ENCODE measurements at places on chromosomes 1 and 21.

GRCh38 chr1:183569141-183569540, 21.1 kb downstream of the NCF2 start:
- DNase-seq: no peak

GRCh38 chr21:35810431-35810970, 249.8 kb downstream of the SETD4 start:
- no peak for DNase-seq

DNA sequence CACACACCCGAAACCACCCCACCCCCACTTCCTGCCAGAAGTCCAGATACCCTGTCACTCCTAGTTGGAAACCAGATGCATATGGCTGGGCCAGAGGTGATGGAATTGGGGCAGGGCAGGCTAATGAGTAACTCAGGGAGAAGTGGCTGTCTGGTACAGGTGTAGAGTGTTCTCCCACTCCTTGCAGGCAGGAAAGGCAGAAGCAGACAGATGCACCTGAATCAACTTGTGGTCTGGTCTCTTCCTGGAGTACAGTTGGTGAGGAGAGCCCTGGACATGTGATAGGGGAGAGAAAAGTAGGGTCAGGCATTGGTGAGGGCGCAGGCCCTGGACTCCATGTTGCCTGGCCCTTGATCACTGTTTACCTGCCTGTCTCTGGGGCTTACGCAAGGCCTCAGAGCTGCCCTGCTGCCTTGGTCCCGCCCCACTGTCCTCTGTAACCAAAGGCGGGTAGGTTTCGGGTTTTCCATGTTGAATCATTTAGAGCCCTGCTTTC, 2.5 kb downstream of the CGN start:
- DNase-seq: no peak

GRCh38 chr1:110265186-110265585, 55.1 kb downstream of the KCNC4 start:
- no peak for DNase-seq

DNA sequence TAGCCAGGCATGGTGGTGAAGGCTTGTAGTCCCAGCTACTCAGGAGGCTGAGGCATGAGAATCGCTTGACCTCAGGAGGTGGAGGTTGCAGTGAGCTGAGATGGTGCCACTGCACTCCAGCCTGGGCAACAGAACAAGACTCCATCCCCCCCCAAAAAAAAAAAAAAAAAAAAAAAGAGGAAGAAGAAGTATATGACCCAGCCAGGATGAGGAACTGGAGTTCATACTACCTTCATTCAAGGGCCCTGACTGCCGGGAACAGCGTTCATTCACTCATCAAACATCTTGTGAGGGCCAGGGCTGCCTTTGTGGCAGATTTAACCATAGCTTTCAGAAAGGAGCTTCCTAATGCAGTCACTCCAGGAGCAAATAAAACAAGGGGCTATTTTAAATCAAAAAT, 127.6 kb downstream of the MRPS6 start:
- no peak for DNase-seq

GRCh38 chr1:43344267-43344850, 6.7 kb downstream of the MPL start:
- DNase-seq: no peak

GRCh38 chr1:113686891-113687618, 72.2 kb downstream of the PHTF1 start:
- DNase-seq: no peak

- no peak for DNase-seq
These were observed 41.5 kb downstream of the CCDC30 start for GRCh38 chr1:42504535-42505128.

GRCh38 chr1:84973498-84974334, 23.2 kb downstream of the MCOLN2 start:
- DNase-seq: no peak
